D341Med (cell line): ENCODE measurements at places on chromosomes 1 and 21.

GRCh38 chr1:160755911-160756848 lies 17.1 kb downstream of the SLAMF7 start:
- no peak for DNase-seq

DNA sequence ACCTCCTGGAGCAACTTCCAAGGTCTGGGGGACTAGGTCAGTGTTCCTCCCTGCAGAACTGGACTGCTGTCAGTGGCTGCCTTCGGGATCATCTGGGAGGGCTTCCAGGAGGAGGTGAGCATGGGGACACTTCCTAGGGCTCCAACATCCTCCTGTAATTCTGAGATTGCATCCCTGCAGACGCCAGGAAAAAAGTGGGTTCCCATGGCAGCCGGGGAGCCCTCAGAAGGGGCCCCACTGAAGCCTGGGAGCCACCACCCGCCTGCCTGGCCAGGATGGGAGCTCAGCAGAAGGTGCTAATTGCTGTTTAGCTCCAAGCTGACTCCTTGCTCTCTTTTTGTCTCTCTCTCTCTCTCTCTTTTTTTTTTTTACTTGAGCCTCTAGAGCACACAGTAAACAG lies 16.1 kb upstream of the ARF1 start:
- DNase-seq = no peak

- no peak for DNase-seq
Observed at GRCh38 chr1:117142200-117142599, 20.7 kb upstream of the TRIM45 start.

DNA sequence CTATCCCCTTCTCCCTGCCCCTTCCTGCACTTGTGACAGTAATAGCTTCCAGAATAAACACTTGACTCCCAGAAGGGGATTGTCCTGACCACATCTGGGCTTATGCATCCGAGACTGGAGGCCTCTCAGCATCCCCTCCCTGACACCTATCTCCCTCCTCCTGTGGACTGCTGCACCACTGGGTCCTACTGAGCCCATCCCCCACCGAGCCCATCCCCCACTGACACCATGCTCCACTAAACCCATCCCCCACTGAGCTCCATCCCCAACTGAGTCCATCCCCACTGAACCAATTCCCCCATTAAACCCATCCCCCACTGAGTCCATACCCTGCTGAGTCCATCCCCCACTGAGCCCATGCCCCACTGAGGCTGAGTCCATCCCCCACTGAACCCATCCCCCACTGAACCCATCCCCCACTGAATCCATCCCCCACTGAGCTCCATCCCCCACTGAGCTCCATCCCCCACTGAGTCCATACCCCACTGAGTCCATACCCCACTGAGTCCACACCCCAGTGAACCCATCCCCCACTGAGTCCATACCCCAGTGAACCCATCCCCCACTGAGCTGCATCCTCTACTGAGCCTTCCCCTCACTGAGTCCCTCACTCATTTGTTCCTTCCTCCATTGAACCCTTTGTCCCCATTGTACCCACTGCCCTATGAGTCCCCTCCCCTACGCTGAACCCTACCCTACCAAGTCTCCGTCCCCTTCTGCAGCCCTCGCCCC lies 5.6 kb downstream of the PDZK1IP1 start:
- DNase-seq = no peak

DNA sequence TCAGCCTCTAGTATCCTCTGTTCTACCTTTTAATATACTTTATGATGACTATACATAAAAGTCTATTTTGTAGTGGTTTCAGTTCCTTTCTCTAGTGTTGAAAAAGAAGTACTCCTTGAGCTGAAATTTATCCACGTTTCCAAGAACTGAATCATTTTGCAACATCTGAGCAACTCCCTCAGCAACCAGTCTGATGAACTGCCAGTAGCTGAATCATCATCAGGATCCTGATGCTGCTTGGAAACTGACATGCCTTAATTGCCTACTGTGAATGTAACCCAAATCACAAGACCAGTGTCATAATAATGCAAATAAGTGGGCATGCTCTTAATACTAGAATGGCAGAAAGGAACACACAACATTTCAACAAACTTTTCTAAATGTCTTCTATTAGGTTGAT lies 103.3 kb downstream of the CYYR1 start:
- DNase-seq = no peak

GRCh38 chr1:175629318-175629694 lies 114.1 kb downstream of the TNR start:
- no peak for DNase-seq

DNA sequence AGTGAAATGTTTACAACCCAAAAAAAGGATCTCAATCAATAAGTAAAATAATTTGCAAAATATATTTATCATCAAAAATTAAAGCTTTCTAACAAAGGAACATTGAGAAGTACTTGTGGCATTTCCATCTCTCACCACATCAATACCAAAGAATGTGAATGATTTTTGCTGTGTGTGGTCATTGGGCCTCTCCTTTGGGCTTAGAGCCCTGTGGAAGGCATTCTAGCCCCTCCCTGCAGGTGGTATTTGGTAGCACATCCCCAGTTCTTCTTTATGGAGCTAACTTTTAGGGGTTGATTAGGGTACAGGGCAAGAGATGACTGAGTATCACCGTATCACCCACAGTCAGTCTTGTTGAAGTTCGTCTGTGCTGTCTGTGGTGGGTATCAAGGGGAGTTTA lies 294.1 kb upstream of the SGIP1 start:
- no peak for DNase-seq

GRCh38 chr1:92399076-92399475 lies 87.6 kb downstream of the GFI1 start:
- no peak for DNase-seq

DNA sequence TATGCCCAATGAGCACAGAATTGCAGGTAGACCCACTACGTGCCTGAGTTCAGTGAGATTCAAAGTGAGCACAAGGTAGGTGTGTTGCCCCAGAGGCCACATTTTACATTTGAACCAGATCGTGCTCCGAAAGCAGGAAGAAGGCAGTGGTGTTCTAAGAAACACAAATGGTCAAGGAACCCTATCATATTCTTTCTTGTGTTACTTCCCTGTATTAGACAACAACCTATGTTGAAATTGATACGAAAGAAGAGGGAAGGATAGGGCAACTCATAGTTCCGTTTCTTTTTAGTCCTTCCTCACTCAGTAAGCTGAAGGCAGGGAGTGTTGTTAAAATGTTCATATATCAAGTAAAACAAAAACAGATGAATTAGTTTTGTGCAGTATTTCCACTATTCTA lies 33.9 kb downstream of the OLFML2B start:
- DNase-seq = no peak

- no peak for DNase-seq
Observed at GRCh38 chr1:40593449-40594186, 62.2 kb downstream of the ZNF684 start.

DNA sequence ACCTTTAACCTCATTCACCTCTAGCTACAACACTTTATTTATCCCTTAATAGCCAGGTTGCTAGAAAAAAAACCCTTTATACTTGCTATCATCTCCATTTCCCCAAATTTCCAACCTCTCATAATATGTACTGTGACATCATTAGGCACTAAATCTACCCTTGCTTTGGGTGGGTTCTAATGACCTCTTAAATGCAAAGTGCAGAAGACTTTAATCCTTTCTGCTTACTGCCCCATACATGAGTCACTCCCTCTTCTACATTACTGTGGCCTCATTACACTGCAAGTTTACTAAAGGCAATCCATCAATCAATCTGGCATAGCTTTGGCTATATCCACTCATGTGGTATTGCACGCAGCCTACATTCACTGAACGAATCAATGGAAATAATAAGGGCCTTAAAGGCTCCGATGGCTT lies 353.3 kb downstream of the SMYD3 start:
- DNase-seq = no peak

DNA sequence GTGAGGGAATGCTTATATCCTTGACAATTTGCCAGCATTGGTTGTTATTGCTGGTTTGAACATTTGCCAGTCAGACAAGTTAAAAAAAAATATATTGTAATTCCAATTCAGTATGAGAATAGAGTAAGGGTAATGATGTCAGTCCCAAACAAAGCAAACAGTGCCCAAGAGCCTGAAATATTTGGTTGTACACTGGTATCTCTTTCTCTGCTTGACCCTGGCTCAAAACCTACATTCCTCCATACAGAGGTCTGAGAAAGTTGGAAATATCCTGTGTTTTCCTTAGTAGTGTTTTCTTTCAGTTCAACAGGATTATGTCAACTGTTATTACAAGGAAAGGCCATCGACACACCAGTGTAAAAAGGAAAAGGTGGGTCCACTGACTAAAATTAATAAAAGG lies 145.6 kb downstream of the MRPL39 start:
- no peak for DNase-seq

DNA sequence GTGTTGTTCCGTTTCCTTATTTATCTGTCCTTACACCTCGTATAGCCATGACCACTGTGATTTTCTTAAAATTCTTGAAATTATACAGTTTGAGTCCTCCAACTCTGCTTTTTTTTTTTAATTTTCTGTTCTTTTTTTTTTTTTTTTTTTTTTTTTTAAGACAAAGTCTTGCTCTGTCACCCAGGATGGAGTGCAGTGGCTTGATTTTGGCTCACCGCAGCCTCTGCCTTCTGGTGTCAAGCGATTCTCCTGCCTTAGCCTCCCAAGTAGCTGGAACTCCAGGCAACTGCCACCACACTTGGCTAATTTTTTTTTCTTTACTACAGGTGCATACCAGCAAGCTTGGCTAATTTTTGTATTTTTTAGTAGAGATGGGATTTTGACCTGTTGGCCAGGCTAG lies 48.9 kb downstream of the DIP2A start:
- no peak for DNase-seq

DNA sequence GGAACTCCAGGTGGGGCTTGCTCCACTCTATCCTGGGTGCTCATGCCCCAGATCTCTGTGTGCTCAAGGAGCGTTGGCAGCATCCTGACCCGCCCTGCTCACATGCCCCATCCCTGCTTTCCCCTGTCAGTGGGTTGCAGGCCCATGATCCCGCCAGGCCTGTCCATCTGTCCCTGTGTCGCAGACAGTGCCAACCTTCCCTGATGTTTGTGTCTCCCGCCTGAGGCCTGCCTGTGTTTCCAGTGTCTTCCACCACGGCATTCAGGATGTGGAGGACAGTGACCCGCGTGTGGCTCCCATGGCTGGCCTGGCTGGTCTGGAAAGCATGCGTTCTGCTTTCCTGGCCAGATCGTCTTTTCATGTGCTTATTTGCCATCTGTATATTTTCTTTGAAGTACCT lies 82.9 kb downstream of the PCBP3 start:
- no peak for DNase-seq

DNA sequence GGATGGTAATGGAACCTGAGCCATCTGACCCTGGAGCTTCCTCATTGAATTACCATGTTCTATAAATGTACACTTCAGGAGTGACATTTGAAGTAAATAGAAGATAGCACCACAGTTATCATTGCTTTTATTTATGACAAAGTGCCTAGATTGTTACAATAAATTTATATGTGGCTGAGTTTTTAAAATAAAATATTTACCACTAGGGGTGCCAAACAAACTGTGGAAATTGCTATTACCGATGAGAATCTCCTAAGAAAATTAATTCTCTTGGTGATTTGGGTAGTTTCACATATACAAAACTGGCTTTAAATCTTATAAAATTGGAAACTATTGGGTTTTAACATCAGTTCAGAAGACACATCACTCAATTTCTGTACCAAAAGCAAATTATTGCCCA lies 1.4 kb upstream of the TNR start:
- no peak for DNase-seq

GRCh38 chr1:14924455-14925331 lies 228.9 kb upstream of the TMEM51 start:
- peak; percentile 72 for DNase-seq

- DNase-seq = no peak
Observed at GRCh38 chr1:93223023-93223675, 42.6 kb downstream of the CCDC18 start.

DNA sequence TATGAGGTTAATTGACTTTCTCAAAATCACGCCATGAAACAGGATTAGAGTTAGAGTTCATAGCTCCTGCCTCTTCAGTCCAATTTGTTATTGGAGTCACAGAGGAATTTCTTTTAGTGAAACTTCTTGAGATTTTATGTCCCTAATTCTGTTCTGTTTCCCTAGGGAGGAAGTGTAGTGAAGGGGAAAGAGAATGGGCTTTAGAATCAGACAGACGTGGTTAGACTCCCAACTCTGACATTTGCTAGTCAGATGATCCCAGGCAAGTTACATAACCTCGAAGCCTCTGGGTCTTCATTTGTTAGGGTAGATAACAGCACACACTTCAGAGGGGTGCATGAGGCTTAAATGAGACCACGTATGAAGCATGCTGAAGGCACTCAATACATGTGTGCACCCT lies 83.9 kb downstream of the ASTN1 start:
- DNase-seq = no peak

- no peak for DNase-seq
Observed at GRCh38 chr1:17197696-17198095, 7.2 kb upstream of the PADI1 start.

- no peak for DNase-seq
Observed at GRCh38 chr1:47031059-47031458, 7.6 kb downstream of the CYP4X1 start.

- DNase-seq = no peak
Observed at GRCh38 chr1:4973341-4973740, 318.9 kb downstream of the AJAP1 start.

DNA sequence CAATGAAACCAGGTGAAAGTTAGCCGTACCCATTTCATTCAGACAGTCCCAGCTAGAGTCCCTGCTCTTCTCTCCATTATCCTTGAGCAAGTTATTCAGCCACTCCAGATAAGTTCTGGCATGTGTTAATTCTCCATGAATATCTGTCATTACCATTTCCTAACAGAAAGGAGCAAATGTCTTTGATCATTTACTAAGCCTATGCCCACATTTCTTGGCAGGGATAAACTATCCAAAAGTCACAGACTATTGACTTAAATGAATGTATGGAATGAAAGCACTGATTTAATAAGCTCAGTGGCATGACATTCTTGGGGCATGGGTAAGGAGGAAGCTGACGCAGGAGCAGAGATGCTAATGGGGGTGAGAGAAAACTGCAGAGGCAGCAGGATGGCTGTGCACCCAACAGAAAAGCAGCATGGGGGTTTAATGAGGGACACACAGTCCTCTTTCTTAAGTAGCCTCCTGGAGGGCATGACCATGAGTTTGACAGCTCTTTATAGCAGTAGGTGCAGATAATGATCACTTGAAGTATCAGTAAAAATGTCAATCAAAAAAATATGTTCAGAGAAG lies 17.6 kb upstream of the DHCR24 start:
- no peak for DNase-seq

DNA sequence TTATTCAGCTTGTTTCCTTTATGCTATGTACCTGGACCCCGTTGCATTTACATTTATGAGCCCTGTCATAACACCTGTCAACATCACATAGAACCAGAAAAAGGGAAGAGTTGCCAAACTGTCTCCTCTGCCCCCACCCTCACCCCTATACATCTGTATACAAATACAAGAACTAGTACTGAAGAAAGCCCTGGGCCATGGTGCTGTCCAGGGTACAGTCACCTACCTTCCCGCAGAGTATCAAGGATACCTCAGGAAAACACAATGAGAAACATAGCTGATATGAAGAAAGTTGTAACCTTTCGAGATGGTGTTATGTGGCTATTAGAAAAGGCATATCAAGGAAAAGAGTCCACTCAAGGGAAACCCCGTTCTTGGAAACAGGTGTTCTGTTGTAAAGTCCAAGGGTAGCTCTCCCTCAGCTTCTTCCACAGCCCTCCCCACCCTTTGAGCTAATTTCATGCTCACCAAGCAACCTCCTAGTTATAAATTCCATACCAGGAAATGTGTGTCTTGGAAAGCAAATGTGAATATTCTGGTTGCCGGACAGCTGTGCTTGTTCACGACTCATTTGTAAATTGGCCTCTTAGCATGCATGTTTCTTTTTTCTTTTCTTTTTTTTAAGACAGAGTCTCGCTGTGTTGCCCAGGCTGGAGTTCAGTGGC lies 16.7 kb upstream of the AVPR1B start:
- DNase-seq = no peak

- peak; percentile 74 for DNase-seq
Observed at GRCh38 chr1:6601923-6602668, 573 bp downstream of the KLHL21 start.
